ENCODE measurements at places on chromosomes 3 and 15. TPM values are rescaled to one million over a fixed set of nuclear protein-coding genes. Genes with fewer than 3 reads are reported as not detected.

GRCh38 chr3:153897025-153897723 lies 224.0 kb upstream of the ARHGEF26 start:
- H3K36me3 ChIP-seq, result no peaks in the 10 kb centered on the region
- no peaks in the 10 kb centered on the region for H3K4me1 ChIP-seq
- no peak overlapping the region for H3K27ac ChIP-seq
- H3K27me3 ChIP-seq, result no peaks in the 10 kb centered on the region

GRCh38 chr3:152355744-152356665 lies 87.3 kb downstream of the MBNL1 start:
- H3K27ac ChIP-seq, result peak overlapping the region; percentile 89
- no peak overlapping the region for H3K4me3 ChIP-seq
- H3K27me3 ChIP-seq, result no peaks in the 10 kb centered on the region
- peaks cover 7% of the 10 kb centered on the region for H3K36me3 ChIP-seq
- H3K4me1 ChIP-seq, result peaks cover 49% of the 10 kb centered on the region

DNA sequence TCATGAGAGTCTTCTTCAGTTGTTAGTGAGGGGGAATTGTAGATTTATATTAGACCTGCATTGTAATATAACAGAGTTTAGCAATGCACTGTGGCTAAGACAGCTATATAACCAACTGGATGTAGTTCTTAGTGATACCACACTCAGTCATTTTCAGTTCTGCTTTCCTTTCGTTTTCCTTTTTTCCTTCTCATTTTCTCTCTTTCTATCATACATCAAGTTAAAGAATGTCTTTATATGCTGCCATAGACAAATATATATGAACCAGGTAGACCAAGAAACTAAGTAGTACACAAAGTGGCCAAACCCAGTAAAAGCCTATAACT lies 43.7 kb upstream of the CD47 start:
- H3K4me3 ChIP-seq, result no peak overlapping the region
- DNase-seq, result no peak
- H3K27ac ChIP-seq, result no peak overlapping the region
- H3K27me3 ChIP-seq, result no peaks in the 10 kb centered on the region
- peaks cover 27% of the 10 kb centered on the region for H3K4me1 ChIP-seq
- H3K36me3 ChIP-seq, result no peaks in the 10 kb centered on the region

DNA sequence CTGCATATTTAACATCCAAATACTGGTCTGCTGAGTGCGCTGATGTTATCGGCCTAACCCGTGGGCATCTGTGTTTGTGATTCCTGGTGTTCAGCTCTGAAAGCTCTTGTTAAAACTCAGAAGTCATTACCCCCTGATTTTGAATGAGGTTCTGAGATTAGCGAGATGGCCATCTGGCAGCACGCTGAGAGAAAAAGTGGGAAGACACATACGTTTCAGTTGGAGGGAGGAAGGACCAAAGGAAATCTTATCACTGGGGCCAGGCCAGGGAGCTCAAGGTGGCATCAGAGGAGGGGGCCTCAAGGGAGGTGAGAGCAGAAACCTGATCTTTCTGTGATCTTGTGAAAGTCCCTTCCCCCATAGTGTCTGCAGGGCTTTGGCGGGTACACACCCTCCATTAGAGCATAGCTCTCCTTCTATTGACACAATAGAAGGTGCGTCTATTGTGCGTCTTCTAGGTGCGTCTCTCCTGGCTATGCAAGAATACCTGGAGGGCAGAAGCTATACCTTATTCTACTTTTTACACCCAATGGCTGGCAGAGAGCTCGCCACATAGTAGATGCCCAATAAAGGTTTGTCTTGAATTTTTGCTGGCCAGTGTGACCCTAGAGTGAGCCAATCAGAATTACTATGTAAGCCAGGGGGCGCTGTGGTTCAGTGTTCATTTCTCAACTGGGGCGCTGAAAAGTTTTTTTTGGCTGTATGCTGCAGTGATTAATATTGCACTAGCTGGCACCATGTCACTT lies 182.4 kb downstream of the SHQ1 start:
- DNase-seq, result no peak
- peaks cover 26% of the 10 kb centered on the region for H3K4me1 ChIP-seq
- no peak overlapping the region for H3K4me3 ChIP-seq
- H3K27me3 ChIP-seq, result peaks cover 19% of the 10 kb centered on the region
- no peaks in the 10 kb centered on the region for H3K36me3 ChIP-seq

GALK2 gene
- total RNA-seq, result 53.0 TPM

MB21D2 gene
- total RNA-seq, result 6.5 TPM

CELF6 gene
- 0.36 TPM for total RNA-seq

- H3K27ac ChIP-seq, result no peak overlapping the region
- no peak overlapping the region for H3K4me3 ChIP-seq
- no peak for DNase-seq
- H3K27me3 ChIP-seq, result no peaks in the 10 kb centered on the region
These were observed 13.3 kb downstream of the CAV3 start for GRCh38 chr3:8746780-8747345.

DNA sequence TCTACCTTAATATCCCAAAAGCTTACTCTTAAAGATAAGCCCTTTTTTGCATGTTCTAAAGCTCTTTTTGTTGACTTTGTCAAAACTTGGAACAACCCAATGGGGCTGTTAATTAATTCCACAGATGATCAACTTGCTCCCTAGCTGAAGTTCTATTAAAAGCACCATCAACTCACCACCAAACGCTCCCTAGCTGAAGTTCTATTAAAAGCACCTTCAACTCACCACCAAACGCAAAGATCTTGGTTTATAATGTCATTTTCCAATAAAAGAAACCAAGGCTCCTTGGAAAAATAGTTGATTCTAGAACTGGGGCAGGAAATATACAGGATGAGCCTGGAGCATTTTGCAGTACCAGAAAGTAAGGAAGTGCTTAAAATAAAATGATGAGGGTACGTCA lies 122.3 kb upstream of the STT3B start:
- H3K36me3 ChIP-seq, result no peaks in the 10 kb centered on the region
- H3K27ac ChIP-seq, result no peak overlapping the region
- peaks cover 9% of the 10 kb centered on the region for H3K4me1 ChIP-seq
- H3K4me3 ChIP-seq, result no peak overlapping the region

AMIGO3 gene
- 0.29 TPM for total RNA-seq

- no peaks in the 10 kb centered on the region for H3K27me3 ChIP-seq
- H3K4me1 ChIP-seq, result no peaks in the 10 kb centered on the region
- no peak overlapping the region for H3K4me3 ChIP-seq
- no peak for DNase-seq
- no peaks in the 10 kb centered on the region for H3K36me3 ChIP-seq
These were observed 208.4 kb downstream of the UBE3A start for GRCh38 chr15:25230442-25230841.

DNA sequence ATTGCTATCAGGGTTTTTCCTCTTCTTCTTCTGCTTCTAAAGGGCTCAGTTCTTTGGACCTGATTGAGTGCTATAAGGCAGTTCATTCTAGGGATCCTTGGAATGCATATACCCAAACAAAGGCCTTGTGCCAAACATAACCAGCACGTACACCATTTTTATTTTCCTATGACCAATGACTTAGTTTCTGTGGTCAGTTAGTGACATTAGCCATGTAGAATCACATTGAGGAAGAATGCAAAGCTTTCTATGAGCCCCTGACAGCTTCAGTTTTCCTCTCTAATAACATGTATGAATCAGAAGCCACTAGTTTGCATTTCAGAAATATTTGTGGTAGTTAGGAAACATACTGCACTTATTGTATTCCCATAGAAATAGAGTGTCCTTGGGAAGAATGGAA lies 240.0 kb downstream of the THRB start:
- H3K36me3 ChIP-seq, result no peaks in the 10 kb centered on the region
- H3K27me3 ChIP-seq, result peaks cover 81% of the 10 kb centered on the region
- no peak overlapping the region for H3K27ac ChIP-seq
- no peak overlapping the region for H3K4me3 ChIP-seq
- peaks cover 11% of the 10 kb centered on the region for H3K4me1 ChIP-seq

- peaks cover 4% of the 10 kb centered on the region for H3K27me3 ChIP-seq
- H3K4me3 ChIP-seq, result peak overlapping the region; percentile 45
These were observed 37.8 kb upstream of the USP3 start for GRCh38 chr15:63466378-63467192.
